ENCODE measurements at places on chromosomes 6 and 20. TPM values are rescaled to one million over a fixed set of nuclear protein-coding genes. Genes with fewer than 3 reads are reported as not detected.

The MATN4 gene
- total RNA-seq: not detected

GRCh38 chr20:33679758-33680485 is 5.7 kb upstream of the NECAB3 start:
- DNase-seq: no peak

The NHLRC1 gene
- total RNA-seq: 1.3 TPM

- no peak for DNase-seq
These were observed 63.5 kb upstream of the PHACTR2 start for GRCh38 chr6:143614235-143614634.

The MUC22 gene
- 0.22 TPM for total RNA-seq

The RGS17 gene
- total RNA-seq: 0.05 TPM

- DNase-seq: no peak
These were observed 26.9 kb downstream of the MARCKS start for GRCh38 chr6:113884011-113884410.

The COX7A2 gene
- total RNA-seq: 911 TPM

DNA sequence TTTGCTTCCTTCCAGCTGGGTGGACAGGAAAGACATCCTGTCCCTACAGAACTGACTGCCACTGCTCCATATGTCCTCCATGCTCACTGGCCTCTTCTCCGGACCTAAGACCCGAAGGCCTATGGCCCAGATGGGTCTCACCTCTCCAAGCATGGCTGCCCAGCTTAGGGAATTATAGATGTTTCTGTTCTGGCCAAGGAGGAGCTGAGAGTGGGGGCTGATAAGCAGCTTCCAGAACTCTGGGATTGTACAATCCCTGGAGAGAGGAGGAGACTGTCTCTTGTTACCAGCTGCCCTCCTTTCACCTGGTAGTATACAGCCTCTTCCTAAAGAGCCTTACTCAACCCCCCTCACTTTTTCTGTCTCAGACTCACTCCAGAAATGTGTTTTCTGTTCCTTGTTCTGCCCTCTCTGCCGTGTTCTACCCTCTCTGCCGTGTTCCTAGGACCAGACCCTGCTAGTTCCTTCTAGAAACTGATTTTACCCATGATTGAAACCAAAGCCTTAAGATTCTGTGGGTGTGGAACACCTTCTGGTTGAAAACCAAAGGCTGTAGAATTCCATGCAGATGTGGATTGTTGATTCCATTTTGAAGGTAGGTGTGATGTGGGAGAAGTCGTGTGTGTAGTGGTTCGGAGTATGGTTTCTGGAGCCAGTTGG is 28.7 kb downstream of the ANKS1A start:
- DNase-seq: no peak

GRCh38 chr6:134624781-134625180 is 306.9 kb upstream of the SGK1 start:
- no peak for DNase-seq

- no peak for DNase-seq
These were observed 61.8 kb downstream of the NFATC2 start for GRCh38 chr20:51480507-51481270.

DNA sequence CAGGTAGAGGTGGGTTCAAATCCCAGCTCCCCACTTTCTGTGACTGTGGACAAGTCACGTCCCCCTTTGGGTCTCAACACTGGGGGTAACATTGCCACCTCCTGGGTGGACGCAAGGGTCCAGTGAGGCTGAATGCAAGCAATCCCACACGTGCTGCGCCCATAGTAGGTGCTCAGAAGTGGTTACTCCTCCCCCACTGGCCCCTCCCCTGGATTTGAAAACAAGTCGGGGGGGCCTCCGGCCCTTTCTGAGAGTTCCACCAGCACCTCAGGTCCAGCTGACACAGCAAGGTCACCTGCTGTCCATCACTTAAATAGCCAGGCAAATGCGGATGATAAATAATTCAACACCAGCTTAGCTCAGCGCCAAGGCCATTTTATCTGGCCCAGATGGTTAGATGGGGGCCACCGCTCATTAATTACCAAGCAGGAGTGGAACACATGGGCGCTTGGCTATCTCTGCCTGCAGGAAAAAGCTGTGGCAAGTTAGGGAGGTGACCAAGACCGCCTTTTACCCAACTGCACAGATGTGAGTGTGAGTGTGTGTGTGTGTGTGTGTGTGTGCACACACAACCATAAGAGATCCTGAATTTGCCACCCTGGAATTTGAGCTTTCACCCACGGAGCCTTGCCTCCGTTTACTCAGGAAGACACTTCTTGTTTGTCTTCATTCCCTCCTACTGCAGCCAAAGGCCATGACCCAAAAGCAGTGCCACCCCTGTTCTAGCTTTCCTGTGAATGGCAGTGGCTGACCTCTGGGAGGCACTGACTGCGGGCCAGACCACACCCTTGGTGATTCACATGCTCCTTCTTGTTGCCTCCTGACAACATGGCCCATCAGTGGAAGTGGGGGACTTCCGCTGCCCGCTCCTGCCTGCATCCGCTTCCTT is 34.7 kb upstream of the KCNB1 start:
- no peak for DNase-seq

- no peak for DNase-seq
These were observed 42.4 kb downstream of the RNGTT start for GRCh38 chr6:88920774-88921733.

DNA sequence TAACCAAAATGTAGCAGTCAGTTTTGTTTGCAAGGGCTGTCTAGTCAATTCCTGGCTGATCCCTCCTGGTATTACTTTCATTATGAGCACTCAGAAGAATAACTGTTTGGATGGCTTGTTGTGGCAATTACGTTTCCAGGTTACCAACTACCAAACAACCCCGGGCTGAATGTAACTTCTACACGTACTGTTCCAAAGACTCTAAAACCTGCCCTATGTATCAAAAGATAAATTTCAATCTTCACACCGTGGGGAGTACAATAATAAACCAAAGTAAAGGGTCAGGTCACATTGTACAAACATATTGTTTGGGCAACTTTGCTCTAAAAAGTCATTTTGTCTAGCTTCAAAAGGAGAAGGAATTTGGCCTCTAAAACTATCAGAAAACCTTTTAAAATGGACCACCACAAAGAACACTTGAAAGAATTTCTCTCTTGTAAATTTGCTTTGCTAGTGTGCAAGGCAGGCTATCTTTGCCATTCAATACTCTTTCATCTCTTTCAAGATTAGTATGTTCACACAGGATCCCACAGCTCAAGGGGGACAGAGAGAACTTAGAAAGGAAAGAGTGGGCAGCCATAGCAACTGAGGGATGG is 27.6 kb downstream of the DCDC2 start:
- DNase-seq: no peak

DNA sequence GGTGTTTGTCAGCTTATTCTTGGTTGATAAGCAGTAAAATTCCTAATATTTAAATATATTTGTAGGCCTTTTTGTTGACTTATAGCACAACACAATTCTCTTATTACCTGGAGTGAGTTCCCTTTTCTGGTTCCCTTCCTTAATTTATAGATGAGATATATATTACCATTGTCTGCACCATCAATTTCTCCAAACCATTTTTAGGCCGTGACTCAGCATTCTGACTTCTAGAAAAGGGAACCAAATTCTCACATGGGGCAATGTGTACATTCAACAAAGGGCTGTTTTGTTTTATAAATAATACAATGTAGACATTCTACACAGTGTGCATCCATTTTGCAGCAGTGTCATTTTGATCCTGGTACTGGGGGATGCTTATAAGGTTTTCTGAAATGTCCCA is 52.8 kb downstream of the NCOA7 start:
- no peak for DNase-seq

The SENP6 gene
- 57.7 TPM for total RNA-seq

The MLN gene
- total RNA-seq: not detected

The TMEM217 gene
- total RNA-seq: not detected

GRCh38 chr6:27016689-27017088 is 230.8 kb upstream of the PRSS16 start:
- DNase-seq: no peak

DNA sequence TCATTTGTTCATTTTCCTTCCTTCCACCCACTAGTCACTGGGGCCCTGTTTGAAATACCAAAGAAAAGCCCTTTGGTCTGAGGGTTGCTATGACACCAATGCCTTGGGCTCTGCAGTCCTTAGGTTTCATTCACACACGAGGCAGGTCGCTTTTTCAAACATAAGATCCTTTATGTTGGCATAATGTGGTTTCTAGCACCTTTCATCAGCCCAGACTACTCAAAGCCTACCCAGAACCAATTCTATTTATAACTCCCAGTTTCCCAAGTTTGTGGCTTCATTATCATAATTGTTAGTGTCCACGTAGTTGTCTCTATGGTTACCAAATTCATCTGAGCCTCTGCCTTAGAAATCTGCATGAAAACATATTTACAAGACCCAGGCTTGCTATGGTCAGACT is 6.6 kb upstream of the TP53RK start:
- DNase-seq: no peak

The DIDO1 gene
- total RNA-seq: 38.3 TPM

DNA sequence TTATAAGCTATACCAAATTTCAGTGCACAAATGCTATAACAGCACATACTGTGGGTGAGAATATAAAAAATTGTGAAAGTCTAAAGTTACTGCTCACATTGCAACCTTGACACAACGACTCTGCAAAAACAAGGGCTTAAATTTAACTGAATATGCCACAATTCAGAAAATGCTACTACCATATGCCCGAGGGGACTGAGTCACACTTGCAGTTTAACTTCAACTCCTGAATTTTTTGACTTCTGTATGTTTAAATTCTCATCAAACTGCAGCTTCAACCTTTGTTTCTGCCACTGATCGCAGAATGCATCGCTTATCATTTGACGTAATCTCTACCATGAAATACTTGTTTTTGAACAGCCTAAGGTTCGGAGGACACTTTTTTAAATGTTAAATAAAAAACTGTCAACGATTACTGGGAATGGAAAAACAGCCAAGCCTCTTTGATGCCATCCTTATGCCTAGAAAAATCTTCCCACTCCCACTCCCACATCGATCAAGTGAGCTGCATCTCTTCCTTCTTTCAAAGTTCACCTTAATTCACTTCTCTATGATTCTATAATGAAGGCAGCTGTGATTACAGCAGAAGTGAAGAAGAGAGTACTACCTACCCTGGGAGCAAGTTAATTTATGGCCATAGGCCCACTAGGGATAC is 136.5 kb downstream of the ATXN1 start:
- DNase-seq: no peak

DNA sequence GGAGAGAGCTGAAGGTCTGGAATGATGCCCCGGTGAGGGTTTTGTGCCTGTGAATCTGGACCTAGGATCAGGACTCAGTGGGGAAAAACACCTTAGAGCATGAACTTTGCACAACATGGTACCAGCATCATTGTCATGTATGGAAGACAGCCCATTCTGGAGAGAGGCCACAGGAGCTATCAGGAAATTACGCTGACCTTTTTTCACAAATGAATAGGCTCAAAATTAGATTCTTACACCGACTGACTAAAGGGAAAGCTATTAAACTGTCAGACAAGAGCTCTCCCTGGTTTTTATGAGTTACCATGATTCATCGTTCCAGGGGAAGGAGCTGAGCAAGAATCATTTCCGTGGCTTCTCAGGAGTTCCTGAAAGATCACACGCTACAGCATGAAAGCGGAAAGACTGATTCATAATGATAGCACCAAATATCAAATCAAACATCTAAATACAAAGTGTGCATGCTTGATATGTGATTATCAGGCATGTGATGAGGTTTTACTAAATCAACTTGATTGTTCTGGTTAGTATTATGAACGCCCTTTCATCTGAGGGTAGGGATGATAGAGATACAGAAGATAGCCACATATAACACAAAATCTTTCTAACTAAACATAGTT is 224.9 kb upstream of the SMLR1 start:
- DNase-seq: no peak

- peak; percentile 59 for DNase-seq
These were observed at the start of gene TAGAP for GRCh38 chr6:159044899-159045727. Gene TAGAP, minus strand, starts transcription at chr6:159044991. Its CDS starts 845 bp downstream, at chr6:159044146.

The SRMS gene
- not detected for total RNA-seq

The TCP1 gene
- 164 TPM for total RNA-seq

The PCMTD2 gene
- 87.2 TPM for total RNA-seq

DNA sequence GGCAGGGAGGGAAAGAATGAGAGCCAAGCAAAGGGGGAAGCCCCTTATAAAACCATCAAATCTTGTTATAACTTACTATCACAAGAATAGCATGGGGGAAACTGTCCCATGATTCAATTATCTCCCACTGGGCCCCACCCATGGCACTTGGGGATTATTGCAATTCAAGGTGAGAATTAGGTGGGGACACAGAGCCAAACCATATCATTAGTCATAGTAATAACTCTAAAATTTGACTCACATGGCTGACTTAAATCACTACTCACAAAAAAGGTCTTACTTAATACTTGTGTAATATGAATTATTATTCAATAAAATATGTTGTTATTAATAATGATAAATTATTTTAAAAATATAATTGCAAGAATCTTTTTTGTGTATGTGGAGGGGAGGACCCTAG is 178.1 kb upstream of the TCF21 start:
- no peak for DNase-seq

The PTCRA gene
- total RNA-seq: not detected

GRCh38 chr20:23374441-23374840 is 12.5 kb downstream of the GZF1 start:
- DNase-seq: no peak

The HDGFL1 gene
- not detected for total RNA-seq

The CFAP61 gene
- 23.8 TPM for total RNA-seq

DNA sequence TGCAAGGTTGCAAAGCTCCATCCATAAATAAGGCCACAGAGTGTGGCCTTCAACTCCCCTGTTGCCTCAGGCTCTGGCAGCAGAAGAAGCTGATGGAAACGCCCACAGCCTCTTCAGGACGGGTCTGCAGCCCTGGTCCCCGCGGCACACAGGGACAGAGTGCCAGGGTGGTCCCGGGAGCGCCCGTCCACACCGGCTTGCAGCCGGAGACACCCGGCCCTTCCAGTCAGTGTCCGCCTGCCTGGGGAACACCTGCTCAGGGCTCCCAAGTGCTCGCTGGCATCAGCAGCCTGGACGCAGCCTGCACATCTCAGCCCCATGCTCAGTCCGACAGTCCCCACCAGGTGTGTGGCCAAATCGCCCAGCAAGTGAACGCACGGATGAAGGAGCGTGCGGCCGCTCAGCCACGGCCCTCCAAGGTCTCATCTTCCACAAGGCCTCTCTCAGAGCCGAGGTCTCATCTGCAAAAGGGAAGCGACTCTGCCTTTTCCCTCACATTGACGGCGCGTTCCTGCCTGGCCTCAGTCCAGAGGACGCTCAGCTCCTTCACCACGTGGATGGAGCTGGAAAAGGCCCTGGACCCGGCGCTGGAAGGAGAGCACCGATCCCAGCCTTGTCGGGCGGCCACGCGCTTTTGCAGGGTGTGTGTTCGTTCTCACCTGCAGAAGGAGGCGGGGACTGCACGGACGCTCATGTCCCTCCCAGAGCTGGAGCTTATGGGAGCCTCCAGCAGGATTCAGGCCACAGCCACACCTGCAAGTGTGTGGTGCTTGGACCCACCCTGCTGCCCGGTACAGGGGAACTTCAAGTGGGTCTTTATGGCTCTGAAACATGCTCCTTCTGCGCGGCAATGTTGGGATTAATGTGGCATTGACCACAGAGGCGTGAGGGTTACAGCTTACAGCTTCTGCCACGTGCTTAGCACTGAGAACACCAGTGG is 180.4 kb downstream of the DLL1 start:
- peak; percentile 13 for DNase-seq

- no peak for DNase-seq
These were observed 113.7 kb downstream of the TRIM27 start for GRCh38 chr6:28809947-28810658.

Data from left ventricle myocardium superior (tissue), 1 donor.